ENCODE measurements at places on chromosomes 2 and 18.

GRCh38 chr2:232365621-232366321 lies 12.8 kb upstream of the ALPP start:
- no peak for DNase-seq

DNA sequence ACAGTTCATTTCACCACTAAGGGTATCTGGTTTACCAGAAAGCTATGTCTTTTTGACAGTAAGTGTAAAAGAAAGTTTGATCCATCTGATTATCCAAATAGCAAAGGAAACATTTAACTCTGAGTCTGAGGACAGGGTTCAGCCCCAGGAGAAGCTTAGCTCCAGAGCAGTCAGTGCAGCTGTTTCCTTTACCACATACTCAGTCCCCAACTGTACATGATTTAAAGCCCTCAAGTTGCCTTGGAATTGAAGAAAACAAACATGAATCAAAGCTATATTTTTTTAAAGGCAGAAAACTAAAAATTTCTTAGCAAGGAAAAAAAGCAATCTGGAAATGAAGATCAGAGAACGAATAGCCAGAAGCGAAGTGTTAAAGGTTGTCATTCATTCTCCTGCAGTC lies 746.0 kb downstream of the METTL4 start:
- DNase-seq: no peak

DNA sequence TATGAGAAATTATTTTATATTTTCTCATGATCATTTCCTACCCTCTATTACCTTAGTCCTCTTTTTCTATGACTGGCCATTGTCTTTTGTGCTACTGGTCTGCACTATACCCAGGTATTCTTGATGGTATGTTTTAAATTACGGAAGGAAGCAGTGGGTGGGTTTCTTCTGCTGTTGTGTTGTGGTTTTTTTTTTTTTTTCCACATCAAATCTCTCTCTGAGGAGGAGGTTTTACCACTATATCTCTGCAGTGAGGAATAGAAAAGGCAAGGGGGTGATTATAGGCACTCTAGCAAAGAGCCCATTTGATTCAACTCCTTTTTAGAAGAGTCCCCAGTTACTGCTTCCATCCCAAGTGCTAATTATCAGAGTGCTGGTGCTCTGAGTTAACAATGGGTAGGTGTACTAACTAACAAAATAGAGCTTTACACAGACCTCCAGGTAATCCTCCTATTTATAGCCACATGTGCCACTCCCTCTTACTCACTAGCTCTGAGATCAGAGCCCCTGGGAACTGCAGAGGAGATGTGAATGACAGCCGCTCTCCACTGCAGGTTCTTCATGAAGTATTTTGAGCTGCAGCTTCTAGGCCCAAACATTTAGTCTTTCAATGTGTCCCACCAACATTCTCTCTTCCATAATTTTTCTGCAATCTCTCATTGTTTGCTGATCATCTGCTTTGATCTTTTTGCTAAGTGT lies 301.6 kb upstream of the GULP1 start:
- no peak for DNase-seq

DNA sequence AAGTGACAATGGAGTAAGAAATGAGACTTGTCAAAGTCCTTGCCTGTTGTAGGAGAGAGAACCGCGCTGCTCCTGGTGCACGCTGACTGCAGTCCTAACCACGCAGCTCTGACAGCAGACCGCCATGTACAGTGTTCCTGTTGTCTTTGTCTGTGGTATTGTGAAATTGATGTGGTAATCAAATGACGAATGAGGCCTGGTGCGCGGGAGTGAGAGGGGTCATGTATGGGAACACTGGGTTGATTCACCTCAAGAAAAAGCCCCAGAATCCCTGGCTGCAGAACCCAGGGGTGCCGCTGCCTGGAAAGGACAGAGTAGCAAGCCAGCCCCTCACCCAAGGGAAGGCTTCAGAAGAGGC lies 64.0 kb downstream of the INPP4A start:
- no peak for DNase-seq

GRCh38 chr2:208985644-208986043 lies 438.2 kb upstream of the MAP2 start:
- DNase-seq: no peak

GRCh38 chr2:219056176-219056895 lies 4.4 kb downstream of the IHH start:
- no peak for DNase-seq

DNA sequence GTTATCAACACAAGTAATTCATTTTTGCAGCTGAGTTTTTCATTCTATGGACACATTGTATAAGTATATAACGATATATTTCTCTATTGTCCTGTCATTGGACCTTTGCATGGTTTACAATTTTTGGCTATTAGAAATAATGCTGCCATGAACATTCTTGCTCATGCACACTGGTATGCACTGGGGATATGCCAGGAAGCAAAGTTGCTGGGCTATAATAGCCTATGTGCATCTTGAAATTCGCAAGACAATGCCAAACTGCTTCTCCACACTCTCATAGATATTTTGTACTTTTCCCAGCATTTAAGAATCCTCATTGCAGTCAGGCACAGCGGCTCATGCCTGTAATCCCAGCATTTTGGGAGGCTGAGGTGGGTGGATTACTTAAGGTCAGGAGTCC lies 852.6 kb upstream of the ID2 start:
- DNase-seq: no peak

DNA sequence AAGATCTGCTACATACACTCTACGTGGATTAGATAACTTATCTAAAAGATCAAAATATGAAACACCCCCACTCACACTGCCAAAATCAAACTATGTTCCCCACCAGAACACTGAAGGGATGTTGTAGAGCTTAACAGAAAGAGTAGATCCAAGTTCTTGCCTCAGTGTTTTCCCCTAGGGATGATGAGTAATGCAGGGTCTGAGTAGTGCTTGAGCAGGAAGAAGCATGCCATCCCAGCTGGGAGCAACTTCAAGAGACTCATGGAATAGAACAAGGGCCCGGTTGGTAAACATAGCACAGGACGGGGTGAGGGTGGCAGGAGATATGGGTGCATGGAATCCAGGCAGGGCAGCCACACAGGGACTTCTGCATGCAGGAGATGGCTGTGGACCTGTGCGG lies 74.3 kb downstream of the SNTG2 start:
- DNase-seq: peak; percentile 45

DNA sequence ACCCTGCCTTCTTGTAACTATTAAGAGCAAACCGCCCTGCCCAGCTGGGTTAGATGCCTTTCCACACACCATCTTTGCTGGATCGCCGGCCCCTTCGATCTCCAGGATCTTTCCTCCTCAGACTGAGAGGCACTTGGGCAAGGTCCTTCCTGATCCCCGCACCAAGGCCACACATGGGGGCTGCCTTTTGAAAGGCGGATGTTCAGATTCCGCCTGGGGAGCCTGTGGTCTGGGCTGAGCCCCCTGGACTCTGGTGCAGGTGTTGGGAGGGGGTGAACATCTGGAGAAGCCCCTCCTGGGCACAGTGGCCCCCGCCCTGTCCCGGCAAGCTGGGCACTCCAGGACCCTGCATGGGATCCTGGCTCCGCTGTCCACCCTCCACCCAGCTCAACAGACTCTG lies 135.4 kb upstream of the HDAC4 start:
- DNase-seq: no peak

- DNase-seq: no peak
Observed at GRCh38 chr2:18605115-18605514, 15.7 kb upstream of the NT5C1B start.

DNA sequence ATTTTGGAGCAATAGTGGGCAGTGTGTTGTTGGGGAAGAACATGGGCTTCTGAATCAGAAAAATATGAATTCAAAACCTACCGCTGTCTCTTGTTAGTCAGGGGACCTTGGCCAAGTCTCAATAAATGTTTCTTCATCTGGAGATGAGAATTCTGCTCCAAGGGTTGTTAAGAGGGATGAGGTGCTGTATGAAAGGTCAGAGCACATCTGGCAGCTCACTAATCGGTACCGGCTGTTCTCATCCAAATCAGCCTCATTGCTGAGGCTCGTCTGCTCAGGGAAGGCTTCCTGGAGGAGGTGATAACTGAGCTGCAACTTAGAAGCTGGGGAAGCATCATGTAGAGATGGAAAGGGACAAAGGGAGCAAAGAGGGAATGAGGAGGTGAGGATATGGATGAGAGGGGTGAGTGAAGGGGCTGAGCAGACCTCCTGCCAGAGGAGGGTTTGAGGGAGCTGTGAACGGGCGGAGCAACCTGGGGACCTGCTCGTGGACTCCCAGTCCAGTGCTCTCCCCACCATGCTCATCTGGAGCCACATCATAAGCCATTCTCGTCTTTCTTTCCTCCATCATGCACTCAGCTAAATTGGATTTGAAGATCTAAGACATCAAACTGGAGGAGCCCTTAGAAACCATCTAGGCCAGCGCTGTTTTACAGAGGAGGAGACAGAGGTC lies 47.4 kb downstream of the GREB1 start:
- DNase-seq: no peak

GRCh38 chr2:74317701-74318100 lies 25.5 kb downstream of the SLC4A5 start:
- DNase-seq: no peak

DNA sequence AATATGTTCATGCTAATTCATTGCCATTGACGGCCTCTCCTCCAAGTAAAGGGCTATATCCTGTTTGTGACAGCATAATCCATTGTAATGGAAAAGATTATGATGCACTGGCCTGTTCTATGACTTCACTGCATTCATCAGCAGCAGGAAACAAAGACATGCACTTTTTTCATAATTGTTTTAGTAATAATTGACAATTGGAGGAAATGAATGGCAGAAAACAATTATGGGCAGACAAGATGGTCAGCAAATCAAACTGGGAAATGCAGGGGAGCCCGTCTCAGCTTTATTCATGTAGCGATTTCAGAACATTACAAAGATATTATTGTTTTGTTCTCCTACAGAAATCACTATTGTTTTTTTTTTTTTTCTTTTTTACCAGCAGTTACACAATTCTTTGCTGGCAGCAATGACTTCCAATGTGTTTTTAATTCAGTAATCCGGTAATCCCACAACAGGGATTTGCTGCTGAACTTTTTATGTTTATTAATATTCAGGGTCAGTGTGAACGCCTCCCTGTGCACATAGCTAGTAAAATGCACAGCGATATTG lies 33.8 kb upstream of the RASGRP3 start:
- DNase-seq: no peak

DNA sequence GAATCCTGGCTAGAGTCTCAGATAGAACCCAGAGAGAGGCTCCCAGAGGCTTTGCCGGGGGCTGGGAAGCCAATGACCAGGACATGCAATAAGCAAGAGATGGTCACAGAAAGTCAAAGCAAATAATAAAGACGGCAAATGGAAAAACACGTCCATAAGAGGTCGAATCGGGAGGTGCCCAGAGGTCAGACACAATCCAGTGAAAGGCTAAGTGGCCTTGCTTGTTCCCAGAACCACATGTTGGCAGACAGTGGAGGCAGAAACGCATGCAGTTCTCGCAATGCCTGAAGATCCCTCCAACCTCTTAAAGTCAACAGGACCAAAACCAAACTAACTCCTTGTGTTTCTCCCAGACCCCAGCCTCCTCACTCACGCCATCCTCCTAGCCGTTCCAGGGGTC lies 3.0 kb downstream of the CYB5A start:
- no peak for DNase-seq

DNA sequence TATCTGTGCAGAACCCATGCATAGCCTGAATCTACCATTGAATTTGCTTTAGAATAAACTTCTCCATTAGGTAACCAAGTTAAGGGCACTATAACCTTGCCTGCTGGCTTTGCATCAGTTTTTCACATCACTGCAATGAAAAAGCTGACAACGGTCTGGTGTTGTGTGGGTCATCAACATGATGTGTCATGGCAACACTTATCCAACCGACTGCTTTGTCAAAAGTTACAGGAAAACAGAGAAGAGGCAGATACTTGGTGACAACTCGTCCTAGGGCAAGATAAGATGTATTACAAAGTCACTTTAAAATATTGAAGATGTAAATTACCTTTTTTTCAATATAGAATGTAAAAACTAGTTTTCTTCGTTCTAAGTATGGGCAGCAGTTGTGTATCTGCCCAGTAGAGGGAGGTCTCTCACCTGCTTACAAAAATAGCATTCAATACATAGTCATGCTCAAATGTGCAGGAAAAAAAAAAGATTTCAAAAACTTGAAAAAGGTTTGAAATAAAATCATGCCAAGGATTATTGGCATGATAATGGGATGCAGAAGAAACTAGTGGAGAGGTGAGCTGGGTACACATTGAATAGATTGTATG lies 96.3 kb downstream of the EVA1A start:
- no peak for DNase-seq

GRCh38 chr2:55601849-55602248 lies 15.6 kb downstream of the PPP4R3B start:
- no peak for DNase-seq

DNA sequence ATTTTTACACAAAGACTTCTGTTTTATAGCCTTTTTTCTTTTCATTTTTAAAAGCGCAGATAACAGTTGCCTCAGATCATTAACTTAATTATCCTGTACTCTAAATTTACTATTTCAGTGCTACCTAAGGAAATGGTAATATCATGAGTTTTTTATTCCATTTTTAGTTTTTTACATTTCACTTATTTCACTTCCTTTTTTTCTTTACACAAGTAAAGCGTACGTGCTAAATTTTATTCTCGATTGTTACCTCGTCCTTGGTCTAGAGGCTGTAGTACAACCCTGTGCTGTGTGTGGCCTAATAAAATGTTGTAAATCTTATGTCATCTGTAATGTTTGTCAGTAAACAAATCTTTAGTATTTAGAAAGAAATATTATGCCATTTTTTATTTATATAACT lies 49.2 kb downstream of the CRIM1 start:
- DNase-seq: no peak

- DNase-seq: peak; percentile 66
Observed at GRCh38 chr2:150271952-150272802, 215.3 kb downstream of the RND3 start.

GRCh38 chr2:19611491-19612332 lies 253.3 kb upstream of the OSR1 start:
- peak; percentile 86 for DNase-seq

- no peak for DNase-seq
Observed at GRCh38 chr2:112256654-112257053, 1.8 kb upstream of the ZC3H8 start.

DNA sequence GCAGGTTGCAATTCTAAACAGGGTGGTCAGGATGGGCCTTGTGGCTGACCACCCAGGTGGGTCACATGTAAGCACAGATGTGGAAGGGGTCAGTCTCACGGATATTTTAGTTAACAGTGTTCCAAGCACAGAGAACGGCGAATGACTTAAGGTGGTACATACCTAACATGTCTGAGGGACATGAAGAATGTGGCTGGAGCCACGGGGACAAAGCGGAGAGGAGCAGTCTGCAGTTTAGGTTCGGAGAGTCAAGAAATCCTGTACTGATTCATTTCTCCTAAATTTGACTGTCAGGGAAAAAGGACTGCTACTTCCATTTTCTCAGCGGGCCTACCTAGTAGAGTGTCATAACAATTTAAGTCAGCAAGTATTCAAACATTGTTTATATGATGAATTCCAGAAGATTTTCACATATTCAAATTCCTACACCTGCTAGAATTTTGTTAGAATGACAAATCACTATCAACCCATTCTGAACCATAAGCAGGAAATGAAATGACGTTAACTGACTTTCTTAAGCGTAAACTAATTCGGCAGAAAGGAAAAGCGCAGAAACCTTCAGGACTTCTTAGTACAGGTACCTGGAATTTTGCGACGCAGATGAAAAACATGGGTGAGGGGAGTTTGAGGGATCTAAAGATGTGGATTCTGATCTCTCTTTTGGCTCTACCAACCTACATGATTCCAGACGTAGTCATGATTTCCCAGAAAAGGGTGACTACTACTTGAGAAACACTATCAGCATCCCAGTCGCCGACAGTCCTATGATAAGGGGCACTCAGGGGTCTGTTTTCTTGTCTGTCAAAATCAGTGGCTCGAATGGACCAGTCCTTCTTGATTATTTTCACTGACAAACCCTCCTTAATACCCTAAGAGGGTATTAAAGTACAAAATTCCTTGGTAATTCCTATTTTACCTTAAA lies 41.3 kb downstream of the PTPN2 start:
- no peak for DNase-seq

GRCh38 chr2:62140426-62141141 lies 55.3 kb upstream of the B3GNT2 start:
- DNase-seq: no peak

Measured in AG04449 (cell line).